ENCODE measurements at places on chromosomes 2 and 18.

GRCh38 chr2:51387235-51387634, 355.3 kb upstream of the NRXN1 start:
- DNase-seq = no peak

GRCh38 chr2:218829868-218830451, 1.6 kb downstream of the PRKAG3 start:
- DNase-seq = no peak

DNA sequence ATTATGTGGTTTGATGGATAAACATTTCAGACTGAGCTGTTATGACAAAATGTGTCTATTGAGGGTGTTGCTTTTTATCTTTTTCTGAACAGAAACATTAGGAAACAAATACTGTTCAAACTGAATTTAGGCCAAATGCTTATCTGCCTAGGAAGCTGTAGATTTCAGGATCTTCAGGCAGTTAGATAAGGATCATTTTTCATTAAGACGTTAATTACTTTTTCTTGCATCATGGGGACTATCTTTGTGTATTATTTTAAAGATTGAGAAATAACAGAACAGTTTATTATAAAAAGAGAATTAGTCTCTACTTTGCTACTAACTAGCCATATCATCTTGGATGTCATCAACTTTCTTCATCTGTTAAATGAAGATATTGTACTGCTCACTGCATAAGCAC, 107.5 kb downstream of the TTC27 start:
- DNase-seq = no peak

GRCh38 chr2:3289526-3289925, 88.1 kb downstream of the EIPR1 start:
- no peak for DNase-seq

GRCh38 chr2:219149667-219150066, 10.9 kb downstream of the NHEJ1 start:
- DNase-seq = no peak

DNA sequence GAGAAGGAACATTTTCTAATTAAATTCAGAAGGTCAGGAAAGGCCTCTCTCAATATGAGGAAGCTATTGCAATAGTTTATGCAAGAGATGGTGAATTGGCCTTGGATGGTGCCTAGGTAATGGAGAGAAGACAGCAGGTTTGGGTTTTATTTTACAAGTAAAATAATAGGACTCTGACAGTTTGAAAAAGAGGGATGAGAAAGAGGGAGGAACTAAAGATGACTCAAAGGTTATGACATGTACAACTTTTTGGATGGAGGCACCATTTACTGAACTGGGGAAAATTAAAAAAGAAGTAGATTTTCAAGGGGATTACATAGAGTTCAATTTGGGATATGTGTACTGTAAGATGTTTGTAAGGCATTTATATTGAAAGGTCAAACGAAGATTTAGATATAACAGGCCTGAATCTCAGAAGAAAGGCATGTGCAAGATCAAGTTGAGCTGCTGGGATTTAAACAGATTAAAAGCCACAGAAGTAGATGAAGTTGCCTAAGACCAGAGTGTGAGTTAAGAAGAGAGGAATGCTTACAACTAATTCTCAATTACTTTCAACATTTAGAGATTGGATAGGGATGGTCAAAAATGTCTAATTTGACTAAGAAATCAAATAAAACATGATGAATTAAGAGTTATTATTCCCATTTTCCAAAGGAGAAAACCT, 12.3 kb upstream of the ASNSD1 start:
- no peak for DNase-seq

- no peak for DNase-seq
These were observed at the start of gene PXDN for GRCh38 chr2:1744446-1745170. TSS of gene PXDN (minus strand) at chr2:1744515. CDS start at chr2:1744455, 60 bp downstream.

- no peak for DNase-seq
These were observed 31.4 kb upstream of the KCNG2 start for GRCh38 chr18:79766308-79766707.

- no peak for DNase-seq
These were observed 8.9 kb downstream of the PDCL3 start for GRCh38 chr2:100571668-100572067.

DNA sequence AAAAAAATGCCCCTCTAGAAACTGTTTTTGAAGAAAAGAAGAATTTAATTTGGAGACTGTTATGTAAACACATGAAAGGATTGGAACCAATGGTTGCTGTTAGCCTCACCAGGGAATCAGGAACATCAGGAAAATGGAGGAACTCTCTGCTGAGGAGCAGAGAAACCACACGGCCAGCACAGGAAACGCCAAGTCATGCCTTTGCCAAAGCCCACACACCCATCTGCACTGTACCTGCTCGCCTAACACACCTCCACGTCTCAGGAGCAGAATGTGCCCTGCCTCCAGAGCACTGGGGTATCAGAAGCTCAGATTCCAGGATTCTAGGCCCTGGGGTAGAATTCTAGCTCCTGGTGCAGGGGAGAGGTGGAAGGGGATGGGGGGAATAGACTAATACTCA, 9.8 kb upstream of the SCYGR1 start:
- no peak for DNase-seq

GRCh38 chr2:229629039-229629438, 85.3 kb downstream of the DNER start:
- no peak for DNase-seq

DNA sequence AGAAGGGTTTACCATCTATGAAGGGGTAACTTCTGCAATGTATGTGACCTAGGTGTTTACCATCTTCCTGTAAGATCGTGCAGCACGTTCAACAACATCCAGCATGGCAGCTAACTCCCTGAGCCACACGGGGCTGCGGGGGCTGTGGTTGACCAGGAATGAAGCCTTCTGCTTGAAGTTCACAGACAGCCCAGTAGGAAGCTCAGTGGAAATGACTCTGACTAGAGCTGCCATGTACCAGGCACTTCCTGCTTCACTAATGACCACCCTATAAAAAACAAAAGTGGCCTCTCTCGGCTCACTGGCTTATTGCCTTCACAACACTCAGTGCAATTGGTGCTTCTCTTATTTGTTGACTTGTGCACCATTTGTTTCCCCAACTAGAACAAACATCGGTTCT, 99.7 kb upstream of the SMAD7 start:
- no peak for DNase-seq

GRCh38 chr2:189013671-189014448, 39.7 kb downstream of the COL3A1 start:
- DNase-seq = no peak

GRCh38 chr18:22683196-22683676, 249.9 kb upstream of the RBBP8 start:
- no peak for DNase-seq

GRCh38 chr2:74902281-74902860, 56.1 kb upstream of the POLE4 start:
- DNase-seq = no peak

DNA sequence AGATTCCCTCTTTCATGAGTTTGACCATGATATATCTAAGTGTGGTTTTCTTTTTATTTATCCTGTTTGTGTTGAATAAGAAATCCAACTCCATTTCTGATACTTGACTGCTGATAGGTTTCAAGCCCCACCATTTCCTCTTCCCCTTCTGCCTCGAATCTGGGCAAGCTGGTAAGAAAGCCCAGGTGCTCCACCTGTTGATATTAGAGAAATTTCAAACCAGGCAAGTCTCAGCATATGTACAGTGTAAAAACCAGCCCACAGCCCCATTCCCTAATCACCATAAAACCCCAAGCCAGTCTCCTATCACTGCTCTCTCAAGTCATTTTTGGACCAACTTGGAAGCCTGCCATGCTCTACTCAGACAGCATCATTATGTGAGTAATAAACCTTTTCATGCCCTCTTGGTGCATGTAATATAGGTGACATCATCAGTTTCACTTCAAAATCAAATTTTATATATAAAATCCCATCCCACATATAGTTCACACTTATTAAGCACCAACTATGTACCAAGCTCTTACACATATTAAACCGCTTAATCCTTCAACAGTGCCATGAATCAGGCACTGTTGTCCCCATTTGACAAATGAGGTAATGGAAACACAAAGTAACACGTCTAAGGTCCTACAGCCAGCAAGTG, 46.6 kb downstream of the SMAD2 start:
- peak; percentile 42 for DNase-seq

- DNase-seq = no peak
These were observed 872.2 kb upstream of the ID2 start for GRCh38 chr2:7809640-7810039.

DNA sequence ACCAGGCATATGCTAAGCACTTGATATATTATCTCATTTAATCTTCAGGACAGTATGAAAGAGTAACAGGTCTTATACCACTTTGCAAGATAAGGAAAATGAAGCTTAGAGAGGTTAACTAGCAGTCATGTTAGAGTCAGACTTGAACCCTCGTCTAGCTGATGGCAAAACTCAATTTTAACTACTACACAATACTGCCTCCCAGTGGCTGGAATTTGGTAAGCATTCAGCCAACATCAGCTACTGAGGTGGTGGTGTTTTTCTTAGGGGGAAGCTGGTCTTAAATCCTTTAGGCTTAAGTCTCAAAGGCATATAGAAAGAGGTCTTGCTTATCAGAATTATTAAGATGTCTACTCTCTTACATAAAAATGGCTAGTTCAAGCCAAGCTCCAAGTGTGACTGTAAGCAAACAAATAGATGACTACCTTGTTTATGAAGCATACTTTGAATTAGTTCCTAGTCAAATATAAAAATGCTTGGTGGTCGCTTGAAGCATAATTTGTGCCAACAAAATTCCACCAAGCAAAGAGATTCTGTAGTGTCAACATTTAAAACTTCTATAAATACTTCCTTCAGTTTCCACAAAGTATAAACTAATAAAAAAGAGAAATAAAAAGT, 325.4 kb upstream of the FIGN start:
- DNase-seq = no peak

- DNase-seq = no peak
These were observed 59.0 kb downstream of the SPRED2 start for GRCh38 chr2:65373365-65373918.

- DNase-seq = no peak
These were observed 13.5 kb upstream of the CNOT11 start for GRCh38 chr2:101238930-101239759.

- no peak for DNase-seq
These were observed 534.6 kb upstream of the TMEFF2 start for GRCh38 chr2:192729369-192729768.

GRCh38 chr2:37635504-37636380, 35.7 kb downstream of the CDC42EP3 start:
- DNase-seq = peak; percentile 64

- no peak for DNase-seq
These were observed 235.6 kb downstream of the BCL11A start for GRCh38 chr2:60317844-60318243.

GRCh38 chr2:15990151-15991101, 50.1 kb downstream of the MYCN start:
- DNase-seq = no peak

DNA sequence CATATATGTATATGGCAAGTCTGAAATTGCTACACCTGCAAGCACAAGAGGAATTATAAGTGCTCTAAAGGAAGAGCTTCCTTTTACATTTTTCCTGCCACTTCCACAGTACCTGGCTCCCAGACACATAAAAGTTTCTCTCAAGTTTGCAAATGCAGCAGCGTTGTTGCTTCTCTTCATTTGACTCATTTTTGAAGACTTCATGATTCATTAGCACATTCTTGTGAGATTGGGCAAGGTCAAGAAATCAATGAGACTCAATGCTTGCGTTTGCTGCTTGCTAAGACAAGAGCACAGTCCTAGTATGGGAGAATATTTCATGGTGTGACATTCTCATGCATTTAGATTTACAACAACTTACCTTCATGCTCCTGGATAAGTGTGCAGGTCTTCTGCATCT, 42.6 kb upstream of the PDCL3 start:
- DNase-seq = no peak

DNA sequence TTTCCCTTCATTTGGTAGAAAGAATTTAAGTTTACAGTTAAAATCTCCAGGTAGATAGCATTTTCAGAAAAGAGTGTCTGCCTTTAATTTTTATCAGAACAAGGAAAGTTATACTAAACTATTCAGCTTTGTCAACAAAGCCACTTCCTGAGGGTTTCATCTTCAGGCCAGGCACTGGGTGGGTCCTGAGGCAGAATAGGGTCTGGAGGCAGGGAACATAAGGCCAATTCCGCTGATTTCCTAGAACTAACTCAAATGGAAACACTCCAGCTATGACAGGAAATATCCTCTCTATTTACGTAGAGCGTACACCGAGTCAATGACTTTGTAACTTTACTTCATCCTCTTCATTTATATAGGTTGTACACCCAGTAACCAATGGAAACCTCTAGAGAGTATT, 32.7 kb upstream of the FAM124B start:
- no peak for DNase-seq

DNA sequence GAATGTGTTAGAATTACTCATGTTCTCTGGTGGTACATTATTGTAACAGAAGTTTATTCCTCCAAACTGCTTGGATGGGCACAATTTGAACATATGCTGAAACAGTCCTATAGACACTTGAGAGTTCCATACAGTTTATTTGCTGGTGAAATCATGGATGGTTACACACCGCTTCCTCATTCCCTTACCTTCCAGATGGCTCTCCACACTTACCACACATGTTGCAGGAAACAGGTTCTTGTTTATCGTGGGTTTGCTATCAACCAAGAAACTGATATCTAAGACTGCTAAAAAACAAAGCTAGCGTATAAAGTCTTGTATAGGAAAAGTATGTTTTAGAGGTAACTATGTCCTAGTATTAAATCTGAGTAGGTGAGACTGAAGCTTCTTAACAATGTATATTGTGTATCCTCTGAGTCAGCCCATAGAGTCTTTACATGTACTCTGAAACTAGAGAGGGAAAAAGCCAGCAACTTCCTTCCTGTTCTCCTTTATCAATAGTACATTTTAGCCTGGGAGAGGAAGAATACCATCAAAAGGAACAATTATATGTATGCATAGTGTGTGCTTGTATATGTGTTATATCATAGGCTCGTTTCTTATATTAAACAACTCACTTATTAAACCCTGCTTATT, 313.1 kb downstream of the PLCL1 start:
- DNase-seq = no peak

- DNase-seq = no peak
These were observed 16.3 kb upstream of the CDKL4 start for GRCh38 chr2:39260087-39260486.

GRCh38 chr18:10011061-10011460, 97.2 kb downstream of the VAPA start:
- DNase-seq = no peak

DNA sequence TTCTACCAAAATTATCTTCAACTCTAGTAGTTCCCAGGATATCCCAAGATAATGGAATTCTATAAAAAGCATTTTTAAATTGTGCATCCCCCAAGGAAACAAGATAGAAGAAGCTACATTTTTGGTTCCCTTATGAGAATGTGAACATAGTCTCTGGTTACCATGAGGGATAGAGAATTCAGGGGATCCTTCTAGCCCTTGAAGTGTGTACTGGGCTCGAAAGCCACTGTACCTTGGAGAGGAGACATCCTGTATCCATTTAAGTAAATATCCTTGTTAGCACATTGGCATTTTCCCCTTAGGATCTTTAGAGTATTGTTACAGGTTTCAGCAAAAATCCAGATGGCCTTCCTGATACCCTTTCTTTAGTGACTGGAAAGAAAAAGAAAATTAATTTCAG, 228.5 kb downstream of the RTP5 start:
- no peak for DNase-seq

Measured in stimulated activated CD4-positive, alpha-beta T cell treated with anti-CD3 and anti-CD28 coated beads, Interleukin-4, amount 100 ng/mL, for 48 hours (primary cell).